Activated naive CD8-positive, alpha-beta T cell treated with anti-CD3 and anti-CD28 coated beads, Interleukin-2, amount 10 ng/mL, durations not matched to agents 7 days and 5 days (primary cell): ENCODE measurements at places on chromosomes 12 and 14. TPM values are rescaled to one million over a fixed set of nuclear protein-coding genes. Genes with fewer than 3 reads are reported as not detected.

Gene NFATC4
- not detected for total RNA-seq

Gene HOXC6
- total RNA-seq, result not detected

Gene PLA2G1B
- not detected for total RNA-seq

Gene CIROP
- total RNA-seq, result not detected

Gene SRSF5
- total RNA-seq, result 565 TPM

Gene SERPINA5
- not detected for total RNA-seq

Gene PRPF39
- 54.8 TPM for total RNA-seq

Gene OR6C6
- total RNA-seq, result not detected

Gene PDE3A
- not detected for total RNA-seq

Gene CELA1
- total RNA-seq, result not detected

Gene PELI2
- 3.2 TPM for total RNA-seq

Gene GRIP1
- total RNA-seq, result 1.8 TPM

Gene RNASE9
- total RNA-seq, result not detected

Gene RTL1
- total RNA-seq, result not detected

Gene USP44
- total RNA-seq, result 28.8 TPM

Gene ART4
- not detected for total RNA-seq

Gene AMN
- 2.9 TPM for total RNA-seq

Gene SERPINA12
- total RNA-seq, result not detected

Gene KRT5
- not detected for total RNA-seq

Gene KRT6B
- not detected for total RNA-seq

Gene OASL
- total RNA-seq, result 48.6 TPM

Gene RHEBL1
- total RNA-seq, result 9.7 TPM

Gene ELK3
- total RNA-seq, result 19.4 TPM

Gene SMCO3
- total RNA-seq, result not detected

Gene MYO1H
- total RNA-seq, result not detected

Gene TDRD9
- total RNA-seq, result 0.33 TPM

Gene KRT85
- not detected for total RNA-seq

Gene GPR84
- 0.65 TPM for total RNA-seq

Gene SLC38A4
- not detected for total RNA-seq

Gene ARID2
- total RNA-seq, result 49.3 TPM

Gene MEG3
- total RNA-seq, result not detected

Gene CHGA
- not detected for total RNA-seq

Gene SMCO2
- not detected for total RNA-seq

Gene EAPP
- 44.7 TPM for total RNA-seq

Gene ACVRL1
- total RNA-seq, result not detected

Gene LRRK2
- total RNA-seq, result 0.64 TPM

Gene FCF1
- total RNA-seq, result 57.9 TPM

Gene GARIN6
- not detected for total RNA-seq

Gene KCNJ8
- total RNA-seq, result not detected

Gene MGST1
- 1.6 TPM for total RNA-seq

Gene C12orf54
- not detected for total RNA-seq

Gene MGAT2
- 55.0 TPM for total RNA-seq

Gene TAC3
- total RNA-seq, result 0.53 TPM

Gene ZNF891
- total RNA-seq, result 4.0 TPM

Gene TCL1B
- total RNA-seq, result not detected
